ENCODE measurements at places on chromosomes 6 and 20. TPM values are rescaled to one million over a fixed set of nuclear protein-coding genes. Genes with fewer than 3 reads are reported as not detected.

- H3K27ac ChIP-seq = no peak overlapping the region
- H3K4me3 ChIP-seq = no peak overlapping the region
- DNase-seq = no peak
- H3K36me3 ChIP-seq = no peaks in the 10 kb centered on the region
Measured at GRCh38 chr6:43968110-43968965, 158.9 kb downstream of the MRPL14 start.

- no peak overlapping the region for H3K27ac ChIP-seq
- no peak overlapping the region for H3K4me3 ChIP-seq
- H3K27me3 ChIP-seq = no peaks in the 10 kb centered on the region
- peaks cover 4% of the 10 kb centered on the region for H3K36me3 ChIP-seq
Measured at GRCh38 chr20:58637466-58638213, 13.4 kb upstream of the STX16 start.

DNA sequence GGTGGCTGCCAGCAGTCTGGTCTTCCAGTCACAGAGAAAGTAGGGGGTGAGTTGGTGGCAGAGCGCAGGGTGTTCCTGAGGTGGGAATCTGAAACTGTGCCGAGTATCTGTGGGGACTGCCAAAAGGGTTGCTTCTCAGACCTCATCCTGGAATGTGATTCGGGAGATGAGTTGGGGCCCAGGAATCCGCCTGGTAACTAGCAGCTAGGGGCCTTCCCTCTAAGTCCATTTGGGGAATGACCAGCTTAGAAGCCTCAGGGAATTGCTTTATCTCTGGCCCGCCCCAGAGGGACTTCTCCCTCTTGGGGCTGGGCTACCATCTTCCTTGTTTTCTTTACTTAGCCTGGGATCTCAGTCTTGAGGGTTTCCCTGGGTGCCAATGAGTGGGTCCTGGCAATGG, 49.6 kb downstream of the MOCS1 start:
- H3K27me3 ChIP-seq = no peaks in the 10 kb centered on the region
- peaks cover 24% of the 10 kb centered on the region for H3K36me3 ChIP-seq
- no peak for DNase-seq

- no peaks in the 10 kb centered on the region for H3K27me3 ChIP-seq
- H3K4me3 ChIP-seq = no peak overlapping the region
- no peak for DNase-seq
- H3K36me3 ChIP-seq = no peaks in the 10 kb centered on the region
- no peak overlapping the region for H3K27ac ChIP-seq
Measured at GRCh38 chr6:157034436-157035230, 257.5 kb downstream of the ARID1B start.

GRCh38 chr20:6473197-6473596, 294.3 kb upstream of the BMP2 start:
- no peak for DNase-seq
- no peaks in the 10 kb centered on the region for H3K36me3 ChIP-seq
- H3K27me3 ChIP-seq = no peaks in the 10 kb centered on the region

DNA sequence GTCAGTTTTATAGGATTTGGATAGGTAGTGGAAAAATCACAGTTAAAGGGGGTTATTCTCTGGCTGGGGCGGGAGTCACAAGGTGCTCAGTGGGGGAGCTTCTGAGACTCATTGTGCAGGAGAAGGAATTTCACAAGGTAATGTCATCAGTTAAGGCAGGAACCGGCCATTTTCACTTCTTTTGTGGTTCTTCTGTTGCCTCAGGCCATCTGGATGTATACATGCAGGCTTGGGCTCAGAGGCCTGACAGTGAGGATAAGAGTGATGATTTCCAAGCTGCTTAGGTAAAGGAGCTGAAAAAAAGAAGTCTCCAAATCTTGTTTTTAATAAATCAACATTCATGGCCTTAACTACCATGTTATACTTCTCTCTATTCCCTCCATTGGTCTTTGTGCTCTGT, 622.9 kb upstream of the ID4 start:
- H3K36me3 ChIP-seq = peaks cover 2% of the 10 kb centered on the region
- H3K4me1 ChIP-seq = peaks cover 2% of the 10 kb centered on the region
- no peak for DNase-seq

DNA sequence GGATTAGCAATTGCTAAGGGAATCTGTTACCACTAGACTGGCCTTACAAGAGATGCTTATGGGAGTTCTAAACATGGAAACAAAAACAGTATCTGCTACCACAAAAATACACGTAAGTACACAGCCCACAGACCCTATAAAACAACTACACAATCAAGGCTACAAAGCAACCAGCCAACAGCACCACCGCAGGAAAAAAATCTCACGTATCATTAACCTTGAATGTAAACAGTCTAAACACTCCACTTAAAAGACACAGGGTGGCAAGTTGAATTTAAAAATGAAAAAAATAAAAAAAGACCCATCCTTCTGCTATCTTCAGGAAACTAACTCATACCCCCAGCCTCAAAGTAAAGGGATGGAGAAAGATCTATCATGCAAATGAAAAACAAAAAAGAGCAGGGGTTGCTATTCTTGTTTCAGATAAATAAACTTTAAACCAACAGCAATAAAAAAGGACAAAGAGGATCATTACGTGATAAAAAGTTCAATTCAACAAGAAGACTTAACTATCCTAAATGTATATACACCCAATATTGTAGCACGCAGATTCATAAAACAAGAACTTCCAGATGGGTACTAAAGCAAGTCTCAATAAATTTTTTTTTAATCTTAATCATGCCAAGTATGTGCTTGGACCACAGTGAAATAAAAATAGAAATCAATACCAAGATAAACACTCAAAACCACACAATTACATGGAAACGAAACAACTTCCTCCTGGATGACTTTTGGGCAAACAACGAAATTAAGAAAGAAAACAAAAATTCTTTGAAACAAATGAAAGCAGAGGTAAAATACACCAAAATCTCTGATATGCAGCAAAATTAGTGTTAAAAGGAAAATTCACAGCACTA, 52.3 kb downstream of the RNGTT start:
- H3K4me3 ChIP-seq = no peak overlapping the region
- no peak for DNase-seq
- H3K27ac ChIP-seq = no peak overlapping the region

ZBP1 gene
- total RNA-seq = not detected

GRCh38 chr6:52301326-52301725, 16.8 kb upstream of the MCM3 start:
- H3K4me3 ChIP-seq = no peak overlapping the region
- no peak for DNase-seq
- peaks cover 2% of the 10 kb centered on the region for H3K36me3 ChIP-seq
- H3K27ac ChIP-seq = no peak overlapping the region

DNA sequence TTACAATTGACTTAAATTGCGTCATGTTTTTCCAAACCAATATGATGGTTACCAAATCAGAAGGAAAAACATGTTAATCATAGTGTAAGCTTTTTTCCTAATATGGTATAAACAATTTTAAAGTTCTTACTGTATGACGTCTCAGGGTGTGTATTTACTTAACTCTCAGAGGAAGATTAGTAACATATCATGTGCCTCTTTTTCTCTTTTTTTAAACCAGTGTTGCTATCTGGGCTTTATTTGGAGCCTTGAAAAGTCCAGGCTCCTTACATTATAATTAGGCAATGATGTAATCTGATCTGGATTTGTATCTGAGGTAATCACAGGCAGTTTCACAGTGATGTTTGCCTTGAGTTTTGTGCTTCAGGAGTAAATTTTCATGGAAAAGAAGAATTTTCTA, 20.4 kb upstream of the RAB23 start:
- no peak overlapping the region for H3K4me3 ChIP-seq
- H3K36me3 ChIP-seq = no peaks in the 10 kb centered on the region
- H3K27ac ChIP-seq = peak overlapping the region; percentile 81

DNA sequence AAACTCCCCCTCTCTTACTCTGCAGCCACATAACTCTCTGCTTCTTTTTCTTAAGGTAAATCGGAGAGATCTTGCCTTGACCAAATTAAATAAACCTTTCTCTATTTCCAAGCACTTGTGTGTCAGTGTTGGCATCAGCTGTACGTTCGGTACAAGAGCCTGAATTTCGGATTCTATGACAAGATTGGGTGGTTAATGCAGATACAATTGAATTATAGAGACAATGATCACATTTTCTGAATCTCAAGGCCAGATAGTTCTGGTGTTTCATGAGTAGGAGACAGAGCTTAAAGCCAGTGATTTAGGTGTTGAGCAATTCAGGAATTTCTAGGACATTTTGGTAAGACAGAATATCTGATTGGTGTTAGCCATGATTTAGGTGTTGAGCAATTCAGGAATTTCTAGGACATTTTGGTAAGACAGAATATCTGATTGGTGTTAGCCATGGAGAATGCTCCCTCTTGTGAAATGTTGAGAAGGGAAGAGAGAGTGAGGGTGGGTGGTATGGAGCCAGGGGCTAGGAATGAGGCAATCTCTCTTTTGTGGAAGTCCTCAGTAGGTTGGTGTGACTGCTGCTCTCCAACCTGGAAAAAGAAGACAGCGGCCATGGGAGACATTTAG, 5.1 kb downstream of the SPINT3 start:
- H3K4me3 ChIP-seq = no peak overlapping the region
- H3K27ac ChIP-seq = no peak overlapping the region
- no peaks in the 10 kb centered on the region for H3K4me1 ChIP-seq
- no peak for DNase-seq
- H3K27me3 ChIP-seq = peaks cover 18% of the 10 kb centered on the region
- H3K36me3 ChIP-seq = no peaks in the 10 kb centered on the region

DNA sequence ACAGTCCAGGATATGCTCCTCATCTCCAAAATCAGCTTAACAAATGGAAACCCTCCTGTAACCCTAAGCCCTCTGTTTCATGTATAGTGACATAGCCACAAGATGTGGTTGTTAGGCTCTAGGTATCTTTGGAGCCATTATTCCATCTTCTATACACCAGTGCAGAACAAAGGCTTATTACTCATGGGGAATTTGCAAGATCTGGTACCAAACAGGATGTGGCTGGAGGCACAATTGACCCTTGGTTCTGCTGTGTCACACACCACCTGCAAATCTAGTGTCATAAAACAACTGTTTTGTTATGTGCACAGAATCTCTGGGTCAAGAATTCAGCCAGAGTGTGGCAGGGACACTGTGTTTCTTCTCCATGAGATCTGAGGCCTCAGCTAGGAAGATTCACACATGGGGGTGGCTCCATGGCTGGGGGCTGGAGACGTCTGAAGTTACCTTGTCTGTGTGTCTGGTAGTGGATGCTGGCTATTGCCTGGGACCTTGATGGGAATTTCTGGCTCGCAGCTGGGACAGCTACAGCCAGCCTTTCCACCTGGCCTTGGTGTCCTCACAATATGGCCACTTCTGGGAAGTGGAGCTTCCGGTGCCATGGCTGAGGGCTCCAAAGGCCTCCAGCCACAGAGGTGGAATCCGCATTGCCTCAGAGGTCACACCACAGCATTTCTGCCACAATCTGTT, 369.9 kb downstream of the CDH26 start:
- no peak overlapping the region for H3K4me3 ChIP-seq
- H3K27me3 ChIP-seq = no peaks in the 10 kb centered on the region
- H3K27ac ChIP-seq = no peak overlapping the region
- H3K36me3 ChIP-seq = no peaks in the 10 kb centered on the region

PLA2G7 gene
- total RNA-seq = not detected

GRCh38 chr6:169913096-169913638, 161.7 kb downstream of the ERMARD start:
- no peak overlapping the region for H3K4me3 ChIP-seq
- H3K27me3 ChIP-seq = peaks cover 20% of the 10 kb centered on the region
- H3K36me3 ChIP-seq = no peaks in the 10 kb centered on the region
- H3K4me1 ChIP-seq = no peaks in the 10 kb centered on the region

DNA sequence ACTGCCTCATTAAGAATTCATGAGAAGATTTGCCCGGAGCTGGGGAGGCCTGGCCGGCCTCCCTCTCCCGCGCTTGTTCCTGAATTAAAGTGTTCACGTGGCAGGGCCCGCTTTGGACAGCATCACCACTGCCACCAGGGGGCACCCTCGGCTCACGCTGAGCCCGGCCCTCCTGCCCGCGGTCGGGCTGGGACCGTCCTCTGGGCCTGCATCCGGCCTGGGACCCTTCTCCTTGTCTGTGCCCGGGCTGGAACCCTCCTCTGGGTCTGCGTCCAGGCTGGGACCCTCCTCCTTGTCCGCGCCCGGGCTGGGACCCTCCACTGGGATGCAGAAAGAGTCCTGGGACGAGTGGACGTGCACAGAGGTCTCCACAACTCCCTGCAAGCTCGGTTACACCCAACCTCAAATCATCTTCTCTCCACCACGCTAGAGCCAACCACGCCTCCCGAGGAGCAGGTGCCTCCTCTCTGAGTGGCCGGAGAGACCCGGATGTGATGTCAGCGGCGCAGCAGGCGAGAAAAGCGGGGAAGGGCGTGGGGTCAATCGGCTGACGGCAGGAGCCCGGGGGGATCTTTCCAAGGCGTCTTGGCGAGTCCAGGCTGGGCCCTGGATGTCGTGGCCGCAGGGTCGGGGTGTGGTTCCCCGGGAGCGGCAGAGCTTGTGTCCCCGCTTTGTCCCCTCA, 50.9 kb upstream of the DACT2 start:
- H3K36me3 ChIP-seq = no peaks in the 10 kb centered on the region
- peak; percentile 92 for DNase-seq
- peaks cover 3% of the 10 kb centered on the region for H3K27me3 ChIP-seq
- H3K27ac ChIP-seq = no peak overlapping the region

PTPRT gene
- total RNA-seq = not detected

DNA sequence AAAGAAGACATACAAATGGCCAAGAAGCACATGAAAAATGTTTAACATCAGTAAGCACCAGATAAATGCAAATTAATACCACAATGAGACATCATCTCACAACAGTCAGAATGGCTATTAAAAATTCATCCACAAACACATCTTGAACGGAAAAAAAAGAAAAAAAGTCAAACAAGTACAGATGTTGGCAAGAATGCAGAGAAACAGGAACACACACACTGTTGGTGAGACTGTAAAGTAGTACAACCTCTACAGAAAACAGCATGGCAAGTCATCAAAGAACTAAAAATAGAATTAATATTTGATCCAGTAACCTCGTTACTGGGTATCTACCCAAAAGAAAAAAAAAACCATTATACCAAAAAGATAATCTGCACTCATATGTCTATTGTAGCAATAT, 6.5 kb downstream of the STX7 start:
- H3K4me3 ChIP-seq = no peak overlapping the region
- H3K27me3 ChIP-seq = no peaks in the 10 kb centered on the region
- H3K4me1 ChIP-seq = peaks cover 58% of the 10 kb centered on the region
- peaks cover 10% of the 10 kb centered on the region for H3K36me3 ChIP-seq
- H3K27ac ChIP-seq = no peak overlapping the region

DNA sequence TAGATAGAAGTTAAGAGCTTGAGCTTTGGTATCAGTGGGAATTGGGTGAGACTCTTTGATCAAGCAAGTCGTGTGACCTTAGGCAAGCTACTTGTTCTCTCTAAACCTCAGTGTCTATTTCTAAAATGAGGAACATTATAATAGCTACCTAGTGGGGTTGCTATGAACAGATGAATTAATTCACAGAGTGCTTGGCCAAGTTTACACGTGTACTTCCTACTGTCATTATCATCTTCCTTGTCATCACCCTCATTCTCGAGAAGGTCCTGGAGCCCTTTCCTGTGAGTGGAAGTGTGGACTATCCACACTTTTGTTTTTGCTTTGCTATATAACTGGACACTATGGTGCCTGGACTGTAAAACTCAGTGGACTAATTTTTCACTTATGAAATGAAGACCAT, 64.0 kb downstream of the BCKDHB start:
- H3K4me1 ChIP-seq = peaks cover 10% of the 10 kb centered on the region
- peaks cover 1% of the 10 kb centered on the region for H3K36me3 ChIP-seq
- H3K27me3 ChIP-seq = no peaks in the 10 kb centered on the region

GRCh38 chr6:19382676-19383075, 454.5 kb upstream of the ID4 start:
- H3K4me3 ChIP-seq = no peak overlapping the region
- DNase-seq = no peak
- H3K4me1 ChIP-seq = peaks cover 21% of the 10 kb centered on the region

FAXC gene
- total RNA-seq = 8.0 TPM

TNXB gene
- total RNA-seq = 2.3 TPM

PTCHD4 gene
- 1.1 TPM for total RNA-seq
